NCI-H748 treated with DMSO at 0.1 percent for 48 hours (cell line): ENCODE measurements at places on chromosomes 16 and 17.

GRCh38 chr16:84155771-84156170 is 10.7 kb downstream of the DNAAF1 start:
- DNase-seq = no peak

DNA sequence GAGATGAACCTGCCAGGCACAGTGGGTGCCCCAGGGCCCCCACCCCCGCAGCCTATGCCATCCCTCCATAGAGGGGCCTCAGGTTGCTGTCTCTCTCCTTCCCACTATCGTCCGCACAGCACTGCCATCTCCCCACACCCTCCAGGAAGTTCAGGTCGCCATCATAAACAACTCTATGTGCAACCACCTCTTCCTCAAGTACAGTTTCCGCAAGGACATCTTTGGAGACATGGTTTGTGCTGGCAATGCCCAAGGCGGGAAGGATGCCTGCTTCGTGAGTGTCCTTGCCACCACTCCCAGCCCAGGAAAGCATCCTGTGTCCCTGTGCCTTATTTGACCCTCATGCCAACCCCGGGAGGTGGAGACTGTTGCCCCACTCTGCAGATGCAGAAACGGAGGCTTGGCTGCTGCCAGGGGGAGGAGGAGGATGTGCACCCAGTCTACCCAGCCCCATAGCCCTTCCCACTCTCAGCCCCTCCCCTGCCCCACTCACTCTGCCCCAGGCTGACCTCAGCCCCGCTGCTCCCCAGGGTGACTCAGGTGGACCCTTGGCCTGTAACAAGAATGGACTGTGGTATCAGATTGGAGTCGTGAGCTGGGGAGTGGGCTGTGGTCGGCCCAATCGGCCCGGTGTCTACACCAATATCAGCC is 3.9 kb downstream of the PRSS21 start:
- DNase-seq = no peak

GRCh38 chr16:24876231-24876630 is 30.5 kb downstream of the SLC5A11 start:
- no peak for DNase-seq

GRCh38 chr16:14438256-14438655 is 191.8 kb downstream of the PARN start:
- no peak for DNase-seq

- DNase-seq = no peak
Measured at GRCh38 chr17:74763565-74764387, 12.4 kb downstream of the NAT9 start.

DNA sequence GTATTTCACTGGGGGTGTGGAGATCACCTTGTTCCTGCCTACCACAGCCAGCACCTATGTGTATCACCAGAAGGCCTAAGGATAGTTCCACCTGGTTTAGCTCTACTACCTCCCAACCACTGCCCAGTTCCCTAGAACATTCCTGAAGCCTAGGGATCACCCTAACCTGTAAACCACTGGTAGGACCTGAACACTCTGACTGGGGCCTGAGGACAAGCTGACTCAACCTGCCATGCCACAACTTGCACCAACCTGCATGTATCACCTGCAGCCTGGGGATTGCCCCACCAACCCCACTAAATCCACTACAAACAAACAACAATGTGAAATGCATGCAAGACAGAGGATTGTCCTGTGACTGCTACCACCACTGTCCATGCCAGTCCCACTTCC is 128.1 kb downstream of the KIF2B start:
- DNase-seq = no peak

GRCh38 chr17:75553295-75554110 is 28.0 kb downstream of the LLGL2 start:
- DNase-seq = no peak
